Muscle of arm (tissue), 14 donors: ENCODE measurements at places on chromosomes 6 and 20. TPM values are rescaled to one million over a fixed set of nuclear protein-coding genes. Genes with fewer than 3 reads are reported as not detected.

TFAP2D gene
- polyA plus RNA-seq, result not detected

SLC2A10 gene
- polyA plus RNA-seq, result not detected

MUC22 gene
- not detected for polyA plus RNA-seq

PRRT1 gene
- 1.1 TPM for polyA plus RNA-seq

APCDD1L gene
- polyA plus RNA-seq, result 6.8 TPM

HSPA1L gene
- not detected for polyA plus RNA-seq

PERP gene
- polyA plus RNA-seq, result 2.0 TPM

RIPOR2 gene
- not detected for polyA plus RNA-seq

FRS3 gene
- 8.3 TPM for polyA plus RNA-seq

TREML4 gene
- not detected for polyA plus RNA-seq
